GM06990 (cell line): ENCODE measurements at places on chromosomes 1 and 21.

GRCh38 chr1:59669752-59670312, 144.9 kb upstream of the HOOK1 start:
- DNase-seq: no peak

DNA sequence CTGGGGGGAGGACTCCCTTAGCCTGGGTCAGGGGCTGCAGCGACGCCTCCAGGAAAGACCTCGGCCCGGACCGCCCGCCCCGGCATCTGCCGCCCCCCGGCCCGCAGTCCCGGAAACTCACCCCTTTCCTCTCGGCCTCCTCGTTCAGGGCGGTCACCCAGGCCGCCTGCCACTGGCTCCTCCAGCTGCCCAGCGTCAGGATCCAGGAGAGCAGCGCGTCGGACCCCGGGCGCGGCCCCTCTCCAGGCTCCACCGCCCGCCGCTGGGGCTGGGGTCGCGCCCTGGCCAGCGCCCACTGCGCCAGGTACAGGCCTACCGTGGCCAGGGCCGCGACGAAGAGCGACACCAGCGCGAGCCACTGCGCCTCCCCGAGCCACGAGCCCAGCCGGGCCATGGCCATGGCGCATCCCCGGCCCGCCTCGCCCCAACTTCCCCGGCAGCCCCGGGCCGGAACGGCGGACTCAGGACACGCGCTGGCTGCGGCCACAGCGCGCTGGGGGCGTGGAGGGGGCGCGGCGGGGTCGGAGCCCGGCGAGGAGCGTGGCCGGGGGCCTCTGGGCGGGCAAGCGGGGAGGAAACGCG, 478 bp downstream of the C2CD2 start:
- DNase-seq: no peak

- no peak for DNase-seq
Observed at GRCh38 chr1:24275104-24275410, 44.1 kb upstream of the GRHL3 start.

GRCh38 chr1:70994753-70995268, 52.8 kb downstream of the PTGER3 start:
- no peak for DNase-seq

- DNase-seq: no peak
Observed at GRCh38 chr1:192448026-192448578, 127.5 kb upstream of the RGS1 start.

DNA sequence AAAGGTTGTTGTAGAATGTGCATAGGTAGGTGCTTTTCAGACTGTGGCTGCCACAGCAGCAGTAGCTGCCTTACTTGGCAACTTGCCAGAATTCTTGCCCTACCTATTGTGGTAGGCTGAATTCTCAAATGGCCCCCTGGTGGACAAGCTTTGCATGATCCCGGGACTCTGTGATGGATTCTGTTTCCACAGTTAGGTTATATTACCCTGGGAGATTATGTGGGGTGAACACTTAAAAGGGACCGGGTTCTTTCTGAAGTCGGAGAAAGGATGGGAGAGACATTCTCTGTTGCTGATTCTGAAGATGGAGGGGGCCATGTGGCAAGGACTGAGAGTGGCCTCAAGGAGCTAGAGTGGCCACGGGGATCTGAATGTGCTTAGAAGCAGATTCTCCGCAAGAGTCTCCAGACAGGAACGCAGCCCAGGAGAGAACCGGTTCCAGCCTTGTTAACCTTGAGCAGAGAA, 32.1 kb upstream of the KCNE1 start:
- peak; percentile 42 for DNase-seq

DNA sequence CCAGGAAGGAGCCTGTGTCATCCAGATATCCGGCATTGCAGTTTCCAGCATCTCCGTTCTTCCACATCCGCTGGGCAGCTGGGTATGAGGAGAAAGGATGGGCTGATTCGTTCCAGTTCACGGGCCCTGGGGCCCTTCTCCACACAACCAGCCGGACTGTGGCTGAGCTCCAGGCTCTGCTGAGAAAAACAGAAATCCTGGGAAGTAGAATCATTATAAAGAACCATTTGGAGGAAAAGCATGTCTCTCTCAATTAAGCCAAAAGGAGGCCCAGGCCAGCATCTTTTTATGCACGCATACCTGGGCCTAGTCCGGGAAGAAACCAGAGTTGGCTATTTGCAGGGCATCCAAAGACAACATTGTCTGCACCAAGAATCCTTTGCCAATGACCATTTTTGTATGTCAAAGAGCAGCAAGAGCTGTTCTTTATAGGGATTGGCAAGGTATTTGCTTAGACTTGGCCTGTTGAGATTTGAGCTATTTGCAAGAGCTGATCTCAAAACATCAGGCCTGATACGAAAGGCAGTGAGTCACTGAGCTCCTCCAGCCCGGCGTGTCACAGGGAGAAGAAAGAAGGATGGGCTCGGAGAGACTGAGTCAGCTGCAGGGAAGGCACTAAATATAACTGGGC, 84.9 kb upstream of the ARHGEF16 start:
- no peak for DNase-seq

GRCh38 chr21:46078978-46079351, 18.9 kb upstream of the COL6A2 start:
- DNase-seq: no peak

DNA sequence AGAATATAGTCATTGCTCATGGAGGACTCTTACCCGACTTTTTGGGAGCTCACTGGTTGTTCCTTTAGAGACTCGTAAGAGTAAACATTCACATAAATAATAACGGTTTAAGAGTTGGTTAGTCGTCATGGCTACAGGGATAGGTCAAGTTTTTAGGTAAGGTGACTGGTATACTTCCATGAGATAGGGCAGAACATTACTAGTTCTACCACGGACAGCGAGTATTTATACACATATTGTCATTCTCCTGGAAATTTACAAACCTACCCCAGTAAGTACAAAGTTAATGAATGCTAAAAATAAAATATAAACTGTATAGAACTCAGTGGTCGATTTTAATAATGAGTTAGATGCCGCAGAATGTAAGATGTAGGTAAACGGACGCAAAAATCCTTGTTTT, 1.2 kb upstream of the RYR2 start:
- no peak for DNase-seq

- peak; percentile 38 for DNase-seq
Observed at GRCh38 chr1:179083533-179083932, 1.7 kb downstream of the TOR3A start.

DNA sequence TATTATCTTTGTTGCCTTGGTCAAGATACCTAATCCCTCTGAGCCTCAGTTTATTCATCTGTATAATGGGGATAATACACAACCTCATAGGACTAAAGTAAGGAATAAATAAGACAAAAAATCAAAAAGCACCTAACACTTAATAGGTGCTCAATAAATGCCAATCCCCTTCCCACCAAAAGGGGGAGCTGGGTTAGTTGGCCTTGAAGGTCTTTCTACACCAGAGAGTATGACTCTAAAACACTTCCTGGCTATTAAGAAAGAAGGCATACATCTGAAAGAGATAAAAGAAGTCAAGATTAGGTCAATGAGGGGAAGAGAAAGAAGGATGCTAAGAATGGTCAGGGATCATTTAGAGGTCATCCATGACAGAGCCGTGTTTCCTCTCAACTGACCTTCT, 11.1 kb downstream of the VSIG8 start:
- no peak for DNase-seq

DNA sequence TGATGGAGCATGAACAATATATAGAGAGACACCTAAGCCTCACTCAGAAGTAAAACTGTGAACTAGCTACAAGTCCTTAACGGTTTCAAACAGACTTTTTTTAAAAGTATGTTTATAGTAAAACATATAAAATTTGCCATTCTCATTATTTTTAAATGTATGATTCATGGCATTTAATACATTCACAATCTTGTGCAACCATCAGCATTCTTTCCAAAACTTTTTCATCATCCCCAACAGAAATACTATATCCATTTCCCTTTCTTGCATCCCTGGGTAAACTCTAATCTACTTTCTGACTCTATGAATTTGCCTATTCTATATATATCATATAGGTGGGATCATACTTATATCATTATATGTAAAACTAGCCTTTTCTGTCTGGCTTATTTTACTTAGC, 25.5 kb downstream of the EVI5 start:
- no peak for DNase-seq

DNA sequence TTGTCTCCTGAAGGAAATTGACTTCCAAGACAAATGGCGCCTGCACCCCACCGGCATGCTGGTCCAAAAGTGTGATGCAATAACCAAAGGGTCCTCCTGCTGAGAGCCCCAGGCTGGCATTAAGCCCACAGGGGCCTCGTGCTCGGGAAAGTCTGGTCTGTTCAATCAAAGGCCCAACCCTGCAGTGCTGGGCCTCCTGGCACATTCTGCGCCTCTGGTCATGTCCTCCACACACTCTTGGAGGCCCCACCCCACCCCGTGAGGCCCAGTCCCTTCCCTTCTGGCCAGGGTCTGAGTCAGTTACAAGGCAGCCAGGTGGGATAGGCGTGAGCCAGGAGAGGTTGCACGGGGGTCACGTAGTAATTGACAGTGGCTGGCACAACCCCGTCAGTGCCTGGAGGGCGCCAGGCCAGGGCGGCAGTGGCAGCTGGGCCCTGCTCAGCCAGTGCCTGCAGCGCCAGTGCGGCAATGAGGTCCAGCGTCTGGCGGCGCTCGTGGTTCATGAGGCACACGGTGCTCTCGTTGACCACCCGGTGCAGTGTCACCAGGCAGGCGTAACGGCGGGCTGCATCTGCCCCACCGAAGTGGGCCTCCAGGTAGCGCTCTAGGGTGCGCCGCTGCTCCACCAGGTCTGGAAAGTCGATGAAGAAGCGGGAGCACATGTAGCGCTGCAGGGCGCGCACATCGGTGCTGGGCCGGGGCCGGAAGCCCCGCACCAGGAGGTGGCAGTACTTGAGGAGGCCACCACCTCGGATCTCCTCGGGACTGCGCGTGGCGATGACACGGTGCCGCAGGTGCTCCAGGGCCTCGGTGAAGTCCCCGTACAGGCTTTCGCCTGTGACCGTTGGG, 6.8 kb downstream of the TENT5B start:
- DNase-seq: no peak

DNA sequence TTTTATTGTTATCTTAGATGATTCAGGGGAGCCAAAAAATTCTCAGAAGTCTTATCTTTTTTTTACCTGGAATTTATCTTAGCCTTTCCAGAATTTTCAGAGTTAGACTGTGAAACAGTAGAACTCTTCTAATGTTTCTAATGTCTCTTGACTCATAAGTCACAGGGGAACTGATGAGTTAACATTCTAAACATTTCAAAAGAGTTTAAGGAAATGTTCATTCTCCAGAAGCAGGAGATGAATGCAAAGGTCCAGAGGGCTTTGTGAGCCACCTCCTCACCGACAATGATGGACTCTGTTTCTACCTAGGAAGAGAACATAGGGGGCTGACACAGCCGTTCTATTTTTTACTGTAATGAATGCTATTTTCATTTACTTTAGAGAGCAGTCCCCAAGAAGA, 157.5 kb downstream of the BRINP2 start:
- DNase-seq: no peak

DNA sequence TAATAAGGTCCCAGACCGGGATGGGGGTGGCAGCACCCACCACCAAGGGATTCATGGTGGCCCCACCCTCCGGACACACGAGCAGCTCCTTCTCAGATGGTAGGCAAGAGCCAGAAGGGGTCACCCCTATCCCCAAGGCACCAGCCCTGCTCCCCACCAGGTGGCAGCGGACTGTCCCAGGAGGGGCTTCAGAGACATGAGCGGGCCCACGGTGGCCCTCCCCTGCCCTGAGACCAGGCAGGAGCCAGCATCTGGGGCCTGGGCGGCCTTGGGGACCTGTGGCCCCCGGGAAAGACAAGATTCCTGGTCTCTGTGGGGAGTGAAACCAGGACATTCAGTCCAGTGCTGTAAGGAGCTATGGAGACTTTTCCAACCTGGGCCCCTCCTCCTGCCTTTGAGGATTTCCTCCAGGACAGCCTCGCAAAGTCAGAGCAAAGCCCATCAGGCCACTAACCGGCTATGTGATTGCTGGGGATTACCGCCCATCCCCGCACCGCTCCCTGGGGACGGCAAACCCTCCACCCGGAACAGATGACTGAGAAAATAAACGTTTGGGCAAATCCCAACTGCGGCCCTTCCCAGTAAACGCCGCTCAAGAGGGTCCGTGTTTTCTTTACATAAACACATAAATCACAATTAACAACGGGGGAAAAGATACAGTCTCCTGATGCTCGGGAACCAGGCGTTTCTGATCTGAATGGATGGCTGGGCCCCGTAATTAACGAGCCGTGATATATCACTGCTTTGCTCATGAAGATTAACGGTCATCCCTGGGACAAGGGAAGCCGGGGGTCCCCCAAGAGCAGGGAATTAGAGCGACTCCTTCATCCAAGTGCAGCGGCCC, 50.9 kb upstream of the ARHGEF16 start:
- DNase-seq: no peak

DNA sequence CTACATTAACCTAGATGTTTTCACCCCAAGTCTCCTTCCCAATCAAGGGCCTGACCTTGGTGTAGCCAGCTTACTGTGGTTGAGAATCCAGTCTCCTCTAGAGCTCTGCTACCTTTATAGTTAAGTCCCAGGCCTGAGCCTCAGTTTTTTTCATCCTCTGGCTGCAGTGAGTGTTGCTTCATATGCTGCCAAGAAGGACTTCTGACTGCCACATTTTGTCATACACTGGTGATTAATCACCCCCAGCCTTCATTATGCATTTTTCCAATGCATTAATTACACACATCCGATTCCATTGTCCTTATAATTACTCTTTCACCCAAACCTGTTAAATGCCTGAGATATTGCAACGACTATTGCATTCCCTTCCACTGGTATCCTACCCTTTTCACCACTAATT, 66.3 kb upstream of the FGGY start:
- no peak for DNase-seq

DNA sequence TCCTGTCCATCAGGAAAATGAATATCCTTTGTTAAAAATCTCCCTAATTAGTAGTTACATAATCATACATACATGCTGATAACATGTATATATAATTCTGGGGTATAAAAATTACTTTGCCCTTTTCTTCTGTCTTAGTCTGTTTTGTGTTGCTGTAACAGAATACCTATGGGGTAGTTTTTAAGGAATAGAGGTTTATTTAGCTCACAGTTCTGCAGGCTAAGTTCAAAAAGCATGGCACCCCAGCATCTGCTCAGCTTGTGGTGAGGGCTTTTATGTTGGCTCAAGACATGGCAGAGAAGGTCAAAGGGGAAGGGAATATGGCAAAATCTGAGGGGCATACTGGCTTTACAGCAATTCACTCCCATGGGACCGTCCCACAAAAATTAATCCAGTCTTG, 16.3 kb upstream of the RPS6KC1 start:
- no peak for DNase-seq

DNA sequence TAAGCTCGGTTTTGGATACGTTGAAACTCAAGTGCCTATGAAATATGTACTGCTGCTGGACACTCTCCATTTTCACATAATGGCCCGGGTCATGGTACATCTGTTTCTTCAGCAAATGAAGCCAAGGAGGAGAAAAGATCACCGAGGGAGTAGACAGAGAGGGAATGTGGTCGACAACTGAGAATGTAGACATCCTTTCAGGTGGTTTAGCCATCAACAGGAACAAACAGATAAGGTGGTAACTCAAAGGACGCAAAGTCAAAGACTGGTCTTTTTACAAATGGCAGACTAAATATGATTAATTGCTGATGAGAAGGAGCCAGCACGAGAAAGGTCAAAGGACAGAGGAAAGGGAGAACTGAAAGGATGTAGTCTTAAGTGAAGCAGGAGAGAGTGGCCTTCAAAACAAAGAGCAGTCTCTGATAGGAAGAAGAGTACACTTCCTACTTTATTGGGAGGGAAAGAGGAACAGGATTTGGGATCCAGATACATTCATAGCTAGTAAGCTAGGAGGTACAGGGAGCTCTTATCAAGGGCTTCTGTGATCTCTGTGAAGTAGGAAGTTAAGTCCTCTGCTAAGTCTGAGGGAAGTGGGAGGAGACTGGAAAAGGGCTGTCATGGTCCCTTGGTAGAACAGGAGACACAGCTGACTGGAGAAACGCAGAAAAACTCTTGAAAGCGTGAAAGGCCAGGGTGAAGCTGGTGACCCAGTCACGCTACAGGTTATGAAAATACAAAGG, 28.3 kb downstream of the NUP133 start:
- DNase-seq: peak; percentile 47
